ENCODE measurements at places on chromosomes 5 and 9.
A peak's percentile ranks its signal among the peaks of the same experiment; 100 is the strongest.

DNA sequence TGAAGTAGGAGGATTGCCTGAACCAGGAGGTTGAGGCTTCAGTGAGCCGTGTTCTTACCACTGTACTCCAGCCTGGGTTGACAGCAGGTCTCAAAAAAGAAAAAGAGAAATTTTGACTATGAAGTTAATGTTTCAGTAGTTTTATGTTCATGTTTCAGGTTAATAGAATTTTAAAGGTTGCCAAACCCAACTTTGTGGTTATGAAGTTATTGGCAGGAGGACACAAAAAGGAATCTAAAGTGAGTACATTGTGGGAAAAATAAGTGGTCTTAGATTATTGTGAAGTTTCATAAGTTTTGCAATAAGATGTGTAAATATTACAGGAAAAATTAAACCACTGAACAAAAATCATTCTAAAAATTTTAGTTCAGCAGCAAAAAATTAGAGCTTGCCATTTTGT lies 78.6 kb downstream of the GOLM1 start:
- no peak for DNase-seq

DNA sequence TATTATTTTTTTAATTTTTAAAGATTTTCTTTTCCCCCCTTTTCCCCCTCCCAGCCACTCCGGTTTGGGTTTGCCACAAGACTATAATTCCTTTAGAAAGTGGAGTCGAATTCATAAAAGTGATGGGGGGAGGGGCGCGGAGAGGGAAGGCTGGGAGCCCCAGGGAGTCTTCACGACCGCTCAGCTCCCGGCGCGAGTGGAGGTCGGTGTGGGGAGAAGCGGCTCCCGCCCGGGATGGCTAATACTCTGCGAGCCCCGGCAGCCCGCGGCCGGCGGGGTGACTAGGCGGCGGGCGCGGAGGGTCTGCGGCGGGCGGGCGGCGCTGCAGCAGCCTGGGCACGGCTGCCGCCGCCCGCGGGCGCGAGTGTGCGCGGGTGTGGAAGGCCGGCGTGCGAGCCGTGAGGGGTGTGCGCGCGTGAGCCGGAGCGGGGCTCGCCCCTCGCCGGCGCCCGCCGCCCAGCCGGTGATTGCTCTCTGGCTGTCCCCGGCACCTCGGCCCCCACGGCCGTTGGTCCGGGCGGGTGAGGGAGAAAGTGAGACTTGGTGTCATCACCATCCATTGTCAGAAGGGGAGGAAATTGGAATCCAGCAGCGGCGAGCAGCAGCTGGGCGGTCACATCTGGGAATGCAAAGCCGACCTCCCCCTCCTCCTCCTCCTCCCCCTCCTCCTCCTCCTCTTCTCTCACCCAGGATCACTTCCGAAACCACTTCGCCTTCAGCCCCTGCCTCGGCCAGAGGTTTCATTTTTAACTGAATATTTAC lies at the start of gene PARP8:
PARP8 (plus strand) TSS at position 377 of the 762 bp plus-strand sequence. CDS start 459 bp downstream, outside the sequence.
- no peak for DNase-seq

GRCh38 chr5:30747412-30747811 lies 446.1 kb upstream of the CDH6 start:
- DNase-seq = no peak

DNA sequence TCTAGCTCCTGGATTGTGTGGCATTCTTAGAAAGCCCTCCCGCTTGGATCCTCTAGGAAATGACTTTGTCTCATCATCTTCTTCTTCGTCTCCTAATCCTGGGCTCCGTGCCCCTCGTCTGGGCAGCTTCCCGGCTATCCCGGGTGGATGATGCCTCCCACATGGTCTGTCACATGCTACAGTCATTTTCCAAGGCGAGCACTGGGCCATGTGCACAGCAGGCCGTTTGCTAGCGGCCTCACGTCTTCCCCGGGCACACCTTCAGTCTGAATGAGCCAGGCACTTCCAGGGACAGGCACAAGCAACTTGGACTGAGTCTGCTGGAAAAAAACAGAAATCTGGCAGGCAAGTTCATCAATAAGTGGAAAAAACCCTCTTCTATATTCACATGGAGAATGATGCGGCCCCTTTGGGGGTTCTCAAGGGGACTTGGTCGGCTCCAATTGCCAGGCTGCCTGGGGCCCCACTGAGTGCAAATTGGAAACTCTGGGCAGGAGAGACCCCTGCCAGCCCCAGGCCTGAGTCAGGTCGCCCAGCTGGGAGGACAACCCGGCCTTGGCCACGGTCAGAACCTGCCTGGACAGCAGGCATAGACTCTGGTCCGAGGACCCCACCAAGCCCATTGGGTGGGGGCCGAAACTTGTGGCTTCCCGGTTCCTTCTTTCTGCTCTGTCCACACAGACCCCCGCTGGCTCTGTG lies 11.1 kb upstream of the WNK2 start:
- DNase-seq = no peak

DNA sequence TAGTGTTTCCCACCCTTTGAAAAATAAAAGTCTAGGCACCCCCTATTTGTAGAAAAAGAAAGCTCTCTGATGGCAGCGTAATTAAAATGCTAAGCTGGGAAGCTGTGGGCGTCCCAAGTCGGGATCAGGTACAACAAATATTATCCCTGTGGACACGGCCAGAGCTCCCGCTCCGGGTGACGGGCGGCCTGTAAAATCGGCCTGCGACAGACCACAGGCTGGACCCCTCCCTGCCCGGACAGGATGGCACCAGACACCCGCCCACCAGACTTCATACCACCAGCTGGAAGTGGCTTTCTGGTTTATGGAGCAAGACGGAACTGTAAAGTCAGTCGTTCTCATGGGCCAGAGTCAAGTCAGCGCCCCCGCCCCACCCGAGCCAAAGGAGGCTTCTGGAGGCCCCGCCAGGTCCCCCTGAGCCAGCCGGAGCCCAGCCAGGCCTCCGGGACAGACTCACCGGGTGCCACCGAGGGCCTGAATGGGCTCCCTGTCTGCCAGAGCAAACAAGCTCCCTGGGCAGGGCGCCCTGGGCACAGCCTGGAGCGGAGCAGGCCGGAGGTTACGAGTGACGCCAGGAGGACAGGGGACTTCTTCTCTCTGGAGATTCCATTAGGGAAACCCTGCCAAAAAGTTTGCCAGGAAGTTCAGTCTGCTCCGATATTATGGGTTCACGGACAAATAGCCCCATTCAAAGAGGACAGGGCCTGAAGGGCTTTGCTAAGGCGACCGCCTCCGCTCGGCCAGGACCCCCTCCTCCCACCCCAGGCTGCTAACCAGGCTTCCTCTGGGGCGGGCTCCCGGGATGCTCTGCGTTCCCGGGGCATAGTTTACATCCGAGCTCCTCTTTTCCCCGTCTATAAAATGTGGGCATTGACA lies 173.7 kb downstream of the ERCC6L2 start:
- no peak for DNase-seq

- no peak for DNase-seq
These were observed 780 bp downstream of the RNU6ATAC start for GRCh38 chr9:134163371-134164196.

GRCh38 chr9:7982907-7983306 lies 183.3 kb upstream of the DMAC1 start:
- DNase-seq = no peak

DNA sequence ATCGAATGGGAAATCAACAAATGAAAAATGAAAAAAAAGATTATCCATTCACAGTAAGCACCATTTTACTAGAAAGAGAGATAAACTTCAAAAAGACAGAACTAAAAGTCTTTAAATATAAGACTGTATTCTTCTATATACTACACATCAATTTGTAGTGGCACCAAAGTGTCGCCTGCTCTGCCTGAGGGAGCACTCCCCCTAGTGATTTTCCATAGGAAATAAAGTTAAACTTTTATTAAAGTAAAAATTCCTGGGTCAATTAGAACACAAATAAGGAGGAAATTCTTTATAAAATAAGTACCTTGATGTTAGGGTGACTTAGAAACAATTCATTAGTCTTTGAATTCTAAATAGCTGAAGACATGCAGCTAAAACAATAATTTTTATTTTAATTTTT lies 9.7 kb downstream of the RAD1 start:
- no peak for DNase-seq

DNA sequence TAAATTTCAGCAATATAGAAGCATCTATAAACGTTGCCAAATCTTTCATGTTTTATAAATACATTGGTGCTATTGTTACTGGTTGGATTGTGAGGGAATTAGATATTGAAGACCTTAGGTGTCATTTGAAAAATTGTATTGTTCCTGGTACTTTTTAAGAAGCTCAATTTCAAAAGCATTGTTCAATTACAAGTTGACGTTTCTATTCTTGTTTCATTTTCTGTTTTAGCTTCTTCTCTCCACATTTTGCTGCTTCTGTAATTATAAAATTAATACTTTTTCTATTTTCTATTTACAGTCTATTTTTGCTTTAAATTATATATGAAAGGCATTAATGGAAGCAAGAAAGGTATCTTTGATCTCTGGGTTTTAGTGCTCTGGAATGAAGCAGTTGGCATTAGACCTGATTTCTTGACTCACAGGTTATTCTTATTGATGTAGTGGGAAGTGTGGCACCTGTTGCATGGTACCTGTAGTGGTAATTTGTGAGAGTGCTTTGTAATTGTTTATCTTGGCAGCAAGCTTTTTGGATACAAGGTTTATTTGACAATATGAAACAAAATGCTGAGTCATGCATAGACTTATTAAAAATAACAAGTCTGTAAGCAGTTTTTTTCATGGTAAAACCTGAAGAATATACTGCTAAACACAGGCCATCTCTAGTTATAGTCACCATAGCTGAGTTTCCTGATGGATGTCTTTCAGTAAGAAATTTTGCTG lies 13.2 kb downstream of the MACIR start:
- DNase-seq = peak; percentile 5

GRCh38 chr9:134768709-134769351 lies 111.8 kb upstream of the FCN2 start:
- DNase-seq = no peak

DNA sequence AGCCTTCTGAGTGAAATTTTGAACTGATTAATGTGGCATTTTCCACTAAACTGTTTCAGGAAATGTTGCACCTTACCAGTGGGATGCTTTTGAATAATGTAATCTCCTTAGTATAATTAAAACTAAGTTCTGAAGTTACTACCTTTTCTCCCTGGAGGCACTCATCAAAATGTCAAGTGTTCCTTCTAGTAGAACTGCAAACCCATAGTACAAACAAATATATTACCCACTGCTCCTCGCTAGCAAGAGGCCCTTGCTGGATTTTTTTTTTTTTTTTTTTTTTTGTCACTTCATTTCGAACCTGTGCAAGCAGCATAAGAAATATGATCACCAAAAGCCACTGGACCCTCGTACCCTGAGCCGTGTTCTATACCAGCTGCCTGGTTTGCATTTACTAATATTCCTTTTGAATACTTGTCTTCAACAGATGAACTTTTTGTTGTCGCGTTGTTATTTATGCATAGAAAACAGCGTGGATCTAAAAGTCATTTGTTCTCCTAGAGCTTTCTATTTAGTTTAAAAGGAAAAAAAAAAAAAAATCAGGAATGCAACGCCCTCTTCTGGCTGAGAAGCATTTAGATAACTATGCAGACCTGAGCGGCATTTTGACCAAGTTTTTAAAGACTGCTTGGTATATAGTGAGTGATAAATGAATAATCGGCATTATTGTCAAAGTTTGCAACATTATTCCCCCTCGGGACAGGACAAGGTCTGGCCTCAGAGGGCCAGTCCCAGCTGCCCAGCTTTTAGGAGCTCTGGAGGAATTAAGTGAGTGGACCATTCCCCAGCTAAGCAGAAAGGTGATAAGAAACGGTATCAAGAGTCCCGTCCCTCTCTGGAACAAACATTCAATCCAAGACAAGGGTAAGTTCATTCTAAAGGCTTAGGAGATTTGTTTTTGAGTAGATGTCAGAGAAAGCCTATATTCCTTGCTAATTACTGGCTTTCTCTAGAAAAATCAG lies 162.5 kb upstream of the KIF2A start:
- DNase-seq = peak; percentile 31

- DNase-seq = no peak
These were observed 589 bp upstream of the THBS4 start for GRCh38 chr5:80034559-80034958.

- DNase-seq = no peak
These were observed 227.6 kb upstream of the IRX4 start for GRCh38 chr5:2110137-2110933.

DNA sequence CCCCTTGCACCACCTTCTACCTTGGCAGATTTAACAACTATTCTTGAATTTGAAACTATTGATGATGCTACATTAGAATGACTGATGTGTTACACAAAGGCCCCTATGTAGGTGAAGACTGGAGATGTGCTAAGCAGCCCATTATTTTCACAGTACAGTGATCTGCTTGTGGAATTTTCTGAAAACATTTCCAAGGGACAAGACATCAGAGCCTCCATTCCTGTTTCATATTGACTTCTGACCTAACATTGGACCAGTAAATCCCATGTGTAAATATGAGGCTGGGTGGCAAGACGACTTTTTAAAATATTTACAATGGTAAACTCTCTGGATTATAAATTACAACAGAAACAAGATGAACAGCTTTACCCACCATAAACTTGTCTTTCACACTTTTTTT lies 265.8 kb upstream of the EFNA5 start:
- DNase-seq = no peak

- DNase-seq = no peak
These were observed 98.2 kb downstream of the CAMSAP1 start for GRCh38 chr9:135809166-135809565.

DNA sequence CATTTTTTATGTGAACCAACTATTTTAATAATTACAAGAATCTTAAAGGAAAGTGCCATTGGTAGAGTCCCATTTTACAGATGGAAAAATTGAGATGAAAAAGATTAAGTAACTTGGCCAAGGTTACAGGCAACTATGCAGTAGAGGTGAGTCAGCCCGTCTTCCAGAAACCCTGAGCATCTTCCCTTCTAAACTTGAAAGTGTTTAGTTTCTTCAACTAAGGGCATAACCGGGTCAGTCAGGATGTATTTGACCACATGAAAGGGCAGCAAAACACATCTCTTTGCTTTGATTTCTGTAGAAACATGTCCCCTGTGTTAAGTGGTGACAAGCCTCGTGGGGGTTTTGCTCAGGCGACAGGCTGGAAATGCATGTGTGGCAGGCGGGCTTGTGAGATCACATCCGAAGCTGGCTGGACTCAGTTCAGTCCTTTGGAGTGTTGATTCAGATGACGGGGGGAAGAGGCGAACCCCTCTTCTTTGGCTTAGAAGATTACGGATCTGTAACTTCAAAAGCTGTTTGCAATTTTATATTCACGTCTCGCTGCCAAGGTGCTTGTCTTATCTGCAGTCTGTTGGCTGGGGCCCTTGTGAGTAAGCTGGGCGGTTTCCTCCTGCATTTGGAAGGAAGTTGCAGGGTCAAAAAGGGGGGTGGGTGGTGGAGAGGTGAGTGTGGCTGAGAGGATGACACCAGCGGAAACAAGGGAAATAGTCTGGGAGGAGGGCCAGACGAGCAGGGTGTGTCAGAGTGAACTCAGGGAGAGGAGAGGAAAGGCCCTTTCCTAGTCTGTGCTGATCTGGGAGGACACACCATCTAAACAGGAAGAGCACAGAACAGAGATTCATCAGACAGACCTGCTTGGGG lies 78.9 kb upstream of the RPS23 start:
- DNase-seq = no peak

- no peak for DNase-seq
These were observed 55.2 kb downstream of the PLK2 start for GRCh38 chr5:58404734-58405133.

- no peak for DNase-seq
These were observed 58.5 kb downstream of the MACROH2A1 start for GRCh38 chr5:135340568-135340967.

GRCh38 chr9:110048976-110049698 lies 158.8 kb downstream of the C9orf152 start:
- DNase-seq = peak; percentile 26

- no peak for DNase-seq
These were observed 7.1 kb upstream of the DMXL1 start for GRCh38 chr5:119063579-119064379.

- no peak for DNase-seq
These were observed 93.9 kb downstream of the CD180 start for GRCh38 chr5:67102708-67103107.

Measured in NCI-H1436 (cell line).